ENCODE measurements at places on chromosomes 3 and 15. TPM values are rescaled to one million over a fixed set of nuclear protein-coding genes. Genes with fewer than 3 reads are reported as not detected.

The TF gene
- total RNA-seq = 0.17 TPM

The IL5RA gene
- not detected for total RNA-seq

The CLDN16 gene
- not detected for total RNA-seq

The GOLGA8J gene
- not detected for total RNA-seq

The C3orf85 gene
- total RNA-seq = not detected

The CTXN2 gene
- total RNA-seq = not detected

The MKRN3 gene
- 3.0 TPM for total RNA-seq

The RAB5A gene
- total RNA-seq = 63.2 TPM

The MAP1A gene
- 180 TPM for total RNA-seq

The PLSCR1 gene
- 70.4 TPM for total RNA-seq

Data from smooth muscle cell of trachea (primary cell).